Epithelial cell of esophagus (primary cell): ENCODE measurements at places on chromosomes 16 and 17.
A peak's percentile ranks its signal among the peaks of the same experiment; 100 is the strongest.

GRCh38 chr17:74736513-74737298, at the start of gene RAB37:
Gene RAB37, plus strand, starts transcription at chr17:74737256. Its CDS starts 17 bp downstream, at chr17:74737273.
- no peak for DNase-seq

DNA sequence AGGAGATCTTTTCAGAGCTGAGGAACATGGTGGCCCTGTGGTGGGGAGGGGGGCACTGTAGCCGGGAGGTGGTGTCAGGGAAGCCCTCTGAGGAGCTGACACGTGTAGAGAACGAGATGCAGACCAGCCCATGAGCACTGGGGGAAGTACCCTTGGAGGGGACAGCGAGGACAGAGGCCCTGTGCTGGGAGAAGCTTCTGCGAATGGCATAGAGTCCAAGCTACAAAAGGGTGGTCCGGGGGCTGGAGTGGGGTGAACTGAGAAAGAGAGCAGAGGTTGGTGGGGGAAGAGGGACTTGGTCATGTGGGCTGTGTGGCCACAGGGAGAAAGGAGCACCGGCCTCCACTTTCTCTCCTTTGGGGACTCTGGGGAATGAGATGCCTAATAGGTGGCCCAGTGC, 270.8 kb downstream of the CBLN1 start:
- DNase-seq, result no peak

DNA sequence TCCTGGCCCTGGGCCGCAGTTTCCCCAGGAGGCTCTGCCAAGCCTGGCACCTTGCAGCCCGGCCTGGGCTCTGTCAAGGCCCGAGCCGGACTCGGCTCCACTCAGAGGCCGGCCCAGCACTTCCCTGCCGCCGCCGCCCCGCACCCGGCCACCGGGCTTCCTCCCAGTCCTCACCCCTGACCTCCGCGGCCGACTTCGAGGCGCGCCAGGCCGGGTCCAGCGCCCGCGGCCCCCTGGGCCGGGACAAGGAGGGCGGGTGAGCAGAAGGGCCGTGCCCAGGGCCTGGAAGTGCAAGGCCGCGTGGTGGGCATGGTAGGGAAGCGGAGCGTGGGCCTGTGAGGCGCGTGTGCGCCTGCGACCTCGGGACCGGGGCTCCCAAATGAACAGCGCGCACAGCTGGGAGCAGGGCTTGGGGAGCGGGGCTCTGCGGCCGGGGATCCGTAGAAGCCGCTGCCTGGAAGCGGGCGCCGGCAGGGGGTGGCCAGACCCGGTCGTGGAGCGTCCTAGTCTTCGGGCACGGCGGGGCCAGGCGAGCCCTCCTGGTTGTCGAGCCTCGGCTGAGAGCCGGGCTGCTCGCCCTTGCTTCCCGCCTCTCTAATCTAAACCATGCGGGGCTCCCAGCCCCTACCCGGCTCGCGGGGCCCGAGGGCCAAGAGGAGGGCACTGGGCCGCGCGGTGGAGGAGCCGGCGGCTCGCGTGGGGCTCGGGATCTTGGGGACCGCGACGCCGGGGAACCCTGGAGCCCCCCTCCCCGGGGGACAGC, 503 bp upstream of the TBX4 start:
- DNase-seq, result no peak

GRCh38 chr17:19750835-19751234, 2.7 kb upstream of the ALDH3A1 start:
- peak; percentile 82 for DNase-seq

DNA sequence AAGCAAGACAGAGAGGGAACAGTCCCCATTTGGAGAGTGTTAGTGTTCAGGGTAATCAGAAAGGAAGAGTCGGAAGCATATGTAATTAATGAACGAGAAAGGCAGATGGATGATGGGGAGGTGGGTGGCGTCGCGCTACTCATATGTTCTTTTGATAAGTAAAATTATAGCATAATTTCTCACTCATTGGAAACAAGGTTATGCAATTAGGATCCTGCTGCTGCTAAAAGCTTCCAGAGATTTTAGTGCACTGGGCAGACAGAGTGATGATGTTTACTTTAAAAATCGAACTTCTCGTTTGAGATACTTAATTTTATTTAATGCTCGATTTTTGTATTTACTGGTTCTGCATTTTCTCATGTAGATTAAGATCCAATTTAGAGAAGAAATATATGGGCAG, 96.2 kb downstream of the PRKCA start:
- DNase-seq, result no peak
